Stimulated activated CD4-positive, alpha-beta T cell treated with anti-CD3 and anti-CD28 coated beads, TNF-alpha, amount 100 ng/mL, for 1 hour (primary cell): ENCODE measurements at places on chromosomes 11 and 22.

DNA sequence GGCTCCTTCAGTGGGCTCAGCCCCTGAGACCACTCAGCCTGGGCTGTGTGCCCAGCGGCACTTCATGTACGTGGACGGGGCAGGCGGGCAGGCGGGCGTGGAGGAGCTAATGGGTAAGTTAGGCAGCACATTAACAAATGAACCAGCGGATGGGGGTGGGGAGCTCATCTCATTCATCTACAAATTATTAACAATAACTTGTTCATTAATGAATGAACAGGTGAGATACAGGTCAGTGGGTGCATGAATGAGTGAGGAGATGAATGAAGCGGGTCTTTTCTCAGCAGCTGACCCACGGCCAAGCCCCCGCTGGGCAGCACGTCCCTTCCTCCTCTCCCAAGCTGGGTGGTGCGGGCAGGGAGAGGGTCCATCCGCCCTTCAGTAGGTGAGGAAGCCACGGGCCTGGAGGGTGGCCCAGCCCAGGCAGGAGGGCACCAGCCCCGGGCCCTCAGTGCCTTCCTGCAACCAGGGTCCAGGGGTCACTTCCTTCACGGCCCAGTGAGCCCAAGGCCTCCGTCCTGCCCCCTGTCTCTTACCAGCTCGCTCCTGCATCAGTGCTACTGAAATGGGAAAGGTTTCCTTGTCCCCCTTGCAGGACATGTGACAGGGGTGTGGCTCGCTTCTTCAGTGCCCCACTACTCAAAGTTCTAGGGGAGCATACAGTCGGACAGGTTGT is 60.5 kb upstream of the KCNQ1OT1 start:
- DNase-seq = no peak

GRCh38 chr22:27445881-27446280 is 355.7 kb downstream of the MN1 start:
- no peak for DNase-seq

- no peak for DNase-seq
Measured at GRCh38 chr11:2321311-2321683, 19.5 kb downstream of the TSPAN32 start.

DNA sequence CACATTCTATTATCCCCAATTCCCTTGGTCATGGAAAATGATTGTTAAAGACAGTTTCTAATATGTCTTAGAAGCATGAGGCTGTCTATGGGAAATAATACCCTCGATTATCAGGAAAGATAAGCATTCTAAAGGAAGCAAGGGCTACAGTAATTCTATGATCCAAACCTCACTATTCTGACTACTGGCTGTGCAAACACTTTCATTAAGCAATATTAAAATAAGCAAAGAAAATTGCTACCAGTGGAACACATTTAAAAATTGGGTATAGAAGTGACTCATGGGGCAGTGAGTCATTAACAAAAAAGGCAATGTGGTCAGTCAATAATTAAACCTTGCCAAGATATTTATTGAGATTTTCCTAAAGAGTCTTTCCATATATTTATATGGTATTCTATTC is 1415.2 kb upstream of the TENM4 start:
- DNase-seq = no peak

- DNase-seq = no peak
Measured at GRCh38 chr11:858762-859339, 16.2 kb downstream of the TSPAN4 start.

DNA sequence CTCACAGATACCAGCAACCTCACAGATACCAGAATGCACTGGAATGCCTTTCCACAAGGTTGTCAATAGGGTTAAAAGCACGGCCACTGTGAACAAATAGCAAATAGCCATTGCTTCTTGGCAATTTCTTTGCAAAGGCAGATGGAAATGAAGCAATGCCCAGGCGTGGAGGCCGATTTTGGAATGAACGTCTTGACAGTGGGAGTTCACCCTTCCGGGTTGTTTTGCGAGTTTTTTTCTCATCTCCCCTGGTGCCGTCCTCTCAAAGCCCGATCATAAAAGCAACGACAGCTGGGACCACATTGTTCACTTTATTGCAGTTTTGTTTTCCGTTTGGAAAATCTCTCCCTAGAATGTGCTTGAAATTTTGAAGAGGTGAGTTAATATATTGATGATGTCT is 38.0 kb upstream of the CD82 start:
- no peak for DNase-seq
